ENCODE measurements at places on chromosomes 2 and 18.
A peak's percentile ranks its signal among the peaks of the same experiment; 100 is the strongest.

DNA sequence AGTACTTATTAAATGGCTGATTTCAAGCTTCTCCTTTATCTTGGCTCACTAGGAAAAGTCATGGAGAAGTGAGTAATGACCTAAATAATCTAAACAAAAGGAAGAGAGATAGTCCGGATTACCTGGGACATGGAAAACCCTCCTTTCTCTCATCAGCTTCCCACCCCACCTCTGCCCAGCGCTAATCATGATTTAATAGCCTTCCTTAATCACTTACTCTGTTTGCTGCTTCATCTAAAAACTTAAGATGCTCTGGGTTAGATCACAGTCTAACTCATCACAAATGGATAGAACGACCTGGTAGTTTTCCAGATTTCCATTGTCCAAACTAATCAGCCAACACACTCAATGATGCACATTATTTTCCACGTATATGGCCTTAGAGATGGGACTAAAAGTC is 87.8 kb upstream of the THOC1 start:
- DNase-seq: no peak

DNA sequence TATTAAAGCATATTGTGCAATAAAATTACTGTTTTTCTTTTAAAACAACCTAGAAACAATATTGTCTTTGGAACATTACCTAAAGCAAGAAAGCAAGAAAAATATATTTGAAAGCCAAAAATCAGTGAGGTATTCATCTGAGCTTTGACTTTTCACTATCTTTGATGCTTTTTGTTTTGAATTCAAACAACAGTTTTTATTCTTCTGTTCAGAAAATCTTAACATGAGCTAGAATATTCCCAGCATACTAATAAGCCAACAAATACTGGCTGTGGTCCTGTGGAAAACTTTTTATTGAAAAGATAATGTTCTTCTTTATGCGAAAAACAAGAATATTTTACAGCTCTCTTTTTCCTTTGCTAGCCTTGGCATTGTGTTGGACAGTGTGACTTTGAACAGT is 19.8 kb downstream of the FAM171B start:
- DNase-seq: no peak

DNA sequence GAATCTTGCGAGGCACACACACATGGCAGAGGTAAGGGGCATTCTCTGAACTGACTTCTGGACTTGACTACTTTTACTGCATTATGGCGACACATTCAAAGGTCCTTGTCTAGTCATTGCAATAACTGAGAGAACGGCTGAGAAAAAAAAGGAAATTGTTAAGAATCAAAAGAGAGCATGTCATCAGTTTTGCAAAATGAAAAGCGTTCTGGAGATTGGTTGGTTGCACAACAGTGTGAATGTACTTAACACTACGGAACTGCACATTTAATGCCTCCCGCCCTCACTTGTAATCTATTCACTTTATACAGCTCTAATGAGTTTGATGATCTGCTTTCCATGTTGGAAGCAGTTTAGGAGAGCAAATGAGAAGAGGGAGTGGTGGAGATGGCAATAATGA is 68.5 kb upstream of the NFU1 start:
- no peak for DNase-seq

GRCh38 chr2:73971722-73972121 is 13.0 kb upstream of the TET3 start:
- DNase-seq: no peak

GRCh38 chr18:75406491-75407445 is 20.7 kb downstream of the SMIM21 start:
- no peak for DNase-seq

DNA sequence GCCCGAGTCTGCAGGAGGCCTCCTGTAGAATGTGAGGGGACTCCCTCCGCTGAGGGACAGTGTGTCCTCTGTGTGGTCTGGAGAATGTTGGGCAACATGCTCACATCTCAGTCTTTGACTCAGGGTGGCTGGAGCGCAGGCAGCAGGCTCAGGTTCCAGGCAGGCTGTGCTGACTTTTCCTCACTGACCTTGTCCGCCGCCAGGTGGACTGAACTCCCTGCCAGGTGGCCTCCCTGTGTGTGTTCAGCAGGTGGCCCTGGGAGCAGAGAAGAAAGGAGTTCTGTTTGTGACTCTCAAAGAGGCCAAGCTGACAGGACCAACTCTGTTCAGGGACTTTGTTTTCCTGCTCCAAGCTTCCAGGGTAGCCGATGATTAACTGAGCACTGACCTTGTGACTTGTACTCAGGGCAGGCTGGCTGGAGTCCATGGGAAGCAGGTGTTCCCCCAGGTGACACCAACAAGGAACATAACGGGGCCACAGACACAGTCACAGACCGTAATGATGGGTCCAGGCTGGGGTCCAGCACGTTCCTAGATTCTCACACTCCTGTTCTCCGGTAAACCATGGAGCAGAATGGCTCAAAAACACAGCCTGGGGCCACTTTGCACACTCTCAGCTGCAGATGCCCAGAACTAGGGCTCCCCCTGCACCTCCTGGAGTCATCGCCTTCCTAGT is 439.8 kb downstream of the RNF144A start:
- DNase-seq: no peak

- no peak for DNase-seq
These were observed 162.1 kb downstream of the BCL2 start for GRCh38 chr18:63157293-63158011.

- peak; percentile 78 for DNase-seq
These were observed 137.3 kb upstream of the PID1 start for GRCh38 chr2:229408356-229408755.

DNA sequence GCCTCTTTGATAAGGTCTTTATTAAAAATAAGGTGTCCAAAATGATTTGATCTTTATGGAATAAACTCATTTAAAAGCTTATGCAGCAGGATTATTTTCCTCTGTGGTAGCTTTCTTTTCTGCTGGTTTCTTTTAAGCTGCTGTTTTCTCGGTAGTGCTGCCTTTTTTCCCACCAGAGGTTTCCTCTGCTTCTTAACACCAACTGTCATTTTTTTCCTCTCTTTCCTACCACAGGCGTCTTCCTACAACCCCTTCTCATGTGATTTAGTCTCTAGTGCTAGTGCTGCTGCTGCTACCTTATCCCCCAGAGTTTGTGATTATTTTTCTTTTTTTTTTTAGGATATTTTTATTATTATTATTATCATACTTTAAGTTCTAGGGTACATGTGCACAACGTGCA is 102.1 kb upstream of the PGAP1 start:
- no peak for DNase-seq

DNA sequence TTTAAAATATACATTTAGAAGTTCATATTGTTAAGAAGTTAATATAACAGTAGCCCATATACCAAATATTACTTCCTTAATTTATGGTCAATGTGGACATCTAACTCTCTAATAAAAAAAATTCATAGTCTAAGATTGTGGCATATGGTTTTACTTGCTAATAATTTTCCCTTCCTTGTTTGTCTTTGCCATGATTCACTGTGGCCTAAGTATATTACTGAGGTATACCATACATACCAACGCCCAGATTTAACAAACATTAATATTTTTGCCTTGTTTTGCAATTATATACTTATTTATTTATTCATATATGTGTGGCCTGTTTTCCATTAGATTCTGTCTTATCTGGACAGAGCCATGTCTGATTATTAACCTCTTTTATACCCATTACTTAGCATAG is 54.6 kb upstream of the CCDC150 start:
- no peak for DNase-seq

DNA sequence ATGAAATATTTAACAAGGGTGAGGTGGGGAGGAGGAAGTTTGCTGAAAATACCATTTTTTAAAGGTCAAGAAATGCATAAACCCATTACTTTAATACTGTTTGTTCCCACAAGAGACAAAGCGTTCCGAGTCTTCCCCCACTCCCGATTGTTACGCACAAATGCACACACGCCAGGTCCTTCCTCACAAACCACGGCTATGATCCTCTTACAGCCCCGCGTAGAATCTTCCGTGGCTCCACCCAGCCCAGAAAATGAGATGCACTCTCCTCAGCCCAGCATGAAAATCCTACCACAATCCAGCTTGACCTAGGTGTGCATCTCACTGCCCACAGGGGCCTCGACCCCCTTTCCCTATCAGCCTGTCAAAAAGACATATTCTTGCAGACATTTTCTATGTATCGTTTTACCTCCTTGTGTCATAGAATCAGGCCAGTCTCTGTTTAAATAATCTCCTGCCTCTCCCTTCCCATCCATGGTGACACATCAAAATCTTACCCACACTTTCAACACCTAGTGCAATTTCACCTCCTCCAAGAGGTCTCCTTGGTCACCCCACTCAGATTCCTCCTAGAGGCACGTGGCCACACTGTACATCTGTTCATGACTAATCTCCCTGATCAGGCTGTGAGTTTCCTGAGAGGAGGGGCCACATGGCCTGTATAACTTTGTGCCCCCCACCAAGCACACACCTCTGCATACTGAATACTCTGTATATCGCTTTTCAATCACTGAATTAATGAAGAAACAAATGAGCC is 491.0 kb upstream of the KLHL29 start:
- no peak for DNase-seq

GRCh38 chr2:179898873-179899272 is 37.5 kb upstream of the ZNF385B start:
- DNase-seq: no peak

GRCh38 chr18:78767648-78768071 is 212.0 kb upstream of the SALL3 start:
- peak; percentile 50 for DNase-seq

- peak; percentile 89 for DNase-seq
These were observed 78.3 kb downstream of the STPG4 start for GRCh38 chr2:47076586-47077441.

DNA sequence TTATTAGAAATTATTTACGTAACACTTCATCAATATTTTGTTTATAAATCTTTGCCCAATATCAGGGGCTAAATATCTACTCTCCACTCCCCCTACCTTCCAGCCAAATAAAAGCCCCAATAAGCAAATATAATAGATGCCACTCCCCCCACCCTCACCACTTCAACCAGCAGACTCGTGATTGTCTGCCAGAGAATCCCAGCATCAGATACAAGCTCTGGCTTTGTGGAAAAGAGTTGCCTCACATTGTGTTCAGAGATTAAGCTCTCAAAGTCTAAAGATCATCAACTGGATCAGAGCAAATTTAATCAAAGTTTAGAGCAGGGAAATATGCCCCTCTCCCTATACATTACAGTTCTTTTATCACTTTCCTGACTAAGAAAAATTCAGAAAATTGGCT is 39.5 kb downstream of the AOX1 start:
- no peak for DNase-seq

GRCh38 chr18:12342661-12343060 is 34.4 kb downstream of the AFG3L2 start:
- no peak for DNase-seq

DNA sequence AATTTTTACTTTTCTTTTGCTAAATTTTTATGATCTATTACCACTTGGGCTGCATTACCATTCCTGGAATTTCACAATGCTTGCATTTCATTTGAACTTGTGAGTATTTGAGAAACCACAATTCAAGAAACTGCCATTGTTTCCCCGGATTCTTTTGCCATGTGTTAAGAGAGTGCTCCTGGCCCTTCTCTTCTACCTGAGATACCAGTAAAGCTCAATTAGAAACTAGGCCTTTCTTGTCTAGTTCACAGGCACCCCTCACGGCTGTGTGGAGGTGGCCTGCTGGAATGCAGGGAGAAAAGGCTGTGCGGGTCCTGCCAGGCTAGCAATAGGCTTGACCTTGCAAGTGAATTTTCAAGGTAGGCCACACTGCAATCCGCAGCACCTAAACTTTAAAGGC is 40.8 kb downstream of the ZEB2 start:
- DNase-seq: no peak

DNA sequence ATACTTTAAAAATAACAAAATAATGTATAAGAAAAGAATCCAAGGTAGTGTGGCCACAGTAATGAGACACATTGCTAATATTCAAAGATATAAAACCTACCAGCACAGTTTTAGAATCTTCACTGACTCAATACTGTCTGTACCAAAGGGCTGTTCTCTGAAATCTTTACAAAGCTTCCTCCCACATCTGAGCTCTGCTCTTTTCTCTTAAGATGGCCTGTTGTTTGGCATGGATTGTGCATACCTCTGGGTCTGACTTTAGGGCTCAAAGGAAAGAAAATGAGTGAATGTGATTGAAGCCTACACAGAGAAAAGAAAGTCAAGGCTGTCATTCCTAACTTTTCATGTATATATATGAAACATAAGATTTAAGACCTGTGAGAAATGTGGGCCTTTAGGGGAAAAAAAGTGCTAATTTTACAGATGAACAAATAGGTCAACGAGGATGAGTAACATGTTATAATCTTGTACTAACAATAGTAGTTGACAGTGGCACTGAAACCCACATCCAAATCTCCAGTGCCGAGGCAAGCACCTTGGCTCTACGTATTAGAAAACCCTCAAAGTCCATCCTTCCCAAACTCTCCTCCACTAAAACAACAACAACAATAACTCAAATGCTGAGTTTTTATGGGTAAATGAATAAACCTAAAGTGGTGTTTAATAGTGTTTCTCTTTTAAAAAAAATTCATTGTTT is 114.2 kb downstream of the ZNF521 start:
- no peak for DNase-seq

DNA sequence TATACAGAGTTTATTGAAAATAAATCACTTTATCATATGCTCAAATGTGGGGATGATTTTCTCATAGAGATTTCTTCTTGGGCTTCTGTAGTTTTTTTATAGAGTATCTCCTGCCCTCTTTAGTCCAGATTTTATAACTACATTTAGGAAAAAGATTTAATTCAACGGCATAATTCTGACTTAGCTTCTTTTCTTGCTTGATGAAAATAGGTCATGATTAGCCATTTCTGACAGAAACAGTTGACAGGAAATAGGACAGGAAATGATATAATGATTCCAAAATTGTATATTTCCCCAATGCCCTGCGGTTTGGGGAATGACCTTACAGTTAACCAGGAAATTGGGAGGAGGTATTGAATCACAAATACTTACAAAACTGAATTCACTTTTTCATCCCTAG is 1531.9 kb upstream of the ACVR2A start:
- no peak for DNase-seq

DNA sequence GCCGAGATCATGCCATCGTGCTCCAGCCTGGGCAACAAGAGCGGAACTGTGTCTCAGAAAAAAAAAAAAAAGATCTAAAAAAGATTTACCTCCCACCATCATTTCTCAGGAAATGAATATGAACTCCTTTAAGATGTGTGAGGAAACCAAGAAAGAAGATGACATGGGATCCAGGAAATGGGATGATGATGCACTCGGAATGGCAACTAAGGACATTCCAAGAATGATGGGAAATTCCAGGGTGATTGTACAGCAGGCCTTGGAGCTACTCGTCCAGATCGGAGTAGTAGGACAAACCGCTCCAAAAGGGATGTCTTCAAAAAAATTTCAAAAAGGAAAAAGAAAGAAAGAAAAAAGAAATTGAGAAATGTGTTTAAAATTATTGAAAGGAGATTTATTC is 84.9 kb upstream of the PMAIP1 start:
- no peak for DNase-seq

All from right atrium auricular region (tissue), 2 donors.